SW 1271 (cell line): ENCODE measurements at places on chromosomes 5 and 9.

DNA sequence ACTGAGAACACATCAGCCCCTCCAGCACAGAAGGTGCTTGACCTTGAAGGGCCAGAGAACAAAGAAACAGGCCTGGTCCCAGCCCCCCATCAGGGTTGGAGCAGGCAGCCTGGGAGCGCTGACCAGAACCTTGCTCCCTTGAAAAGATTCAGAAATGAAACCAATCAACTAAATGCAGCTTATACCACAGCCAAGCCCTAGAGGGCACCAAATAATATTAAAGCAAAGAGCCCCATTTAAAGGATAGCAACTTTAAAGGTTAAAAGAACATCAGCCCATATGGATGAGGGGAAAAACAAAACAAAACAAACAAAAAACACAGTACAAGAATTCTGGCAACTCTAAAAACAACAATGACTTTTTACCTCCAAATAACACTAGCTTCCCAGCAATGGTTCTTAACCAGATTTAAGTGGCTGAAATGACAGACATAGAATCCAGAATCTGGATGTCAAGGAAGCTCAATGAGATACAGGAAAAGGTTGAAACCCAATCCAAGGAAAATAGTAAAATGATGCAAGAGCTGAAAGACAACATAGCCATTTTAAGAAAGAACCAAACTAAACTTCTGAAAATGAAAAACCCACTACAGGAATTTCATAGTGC is 471.9 kb downstream of the MTRR start:
- DNase-seq, result peak; percentile 35

DNA sequence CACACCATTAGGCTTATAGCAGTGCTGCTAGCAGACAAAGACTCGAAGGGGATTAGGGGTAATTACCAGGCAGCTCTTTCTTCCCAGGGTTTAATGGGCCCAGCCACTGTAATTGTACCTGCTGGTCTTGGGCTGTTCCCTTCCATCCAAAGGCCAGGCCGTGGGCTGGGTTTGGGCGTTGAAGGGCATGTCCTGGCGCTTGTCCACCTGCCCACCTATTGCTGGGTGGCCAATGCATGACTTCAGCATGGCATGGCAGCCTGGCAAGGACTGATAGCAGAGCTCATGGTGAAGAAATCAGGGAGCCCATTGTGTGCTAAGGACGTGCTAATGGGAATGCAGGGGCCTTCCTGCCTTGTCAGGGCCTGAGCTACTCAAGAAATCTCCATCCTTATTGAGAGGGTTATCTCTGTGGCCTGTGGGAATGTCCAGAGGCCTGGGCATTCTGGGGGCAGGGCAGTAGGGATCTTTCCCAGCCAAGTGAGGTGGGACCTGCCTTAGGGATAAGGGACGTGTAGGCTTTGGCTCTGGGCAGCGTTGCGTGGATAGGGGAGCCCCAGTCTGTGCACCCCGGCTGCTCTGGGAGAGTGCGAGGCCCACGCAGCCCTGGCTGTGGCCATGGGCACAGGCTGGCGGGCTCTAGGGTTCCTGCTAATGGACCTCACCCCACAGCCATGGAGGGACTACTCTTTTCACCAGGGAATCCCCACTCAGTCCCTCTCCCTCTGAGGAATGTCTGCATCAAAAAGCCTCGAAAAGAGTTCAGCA is 116.1 kb upstream of the PITX1 start:
- DNase-seq, result no peak

DNA sequence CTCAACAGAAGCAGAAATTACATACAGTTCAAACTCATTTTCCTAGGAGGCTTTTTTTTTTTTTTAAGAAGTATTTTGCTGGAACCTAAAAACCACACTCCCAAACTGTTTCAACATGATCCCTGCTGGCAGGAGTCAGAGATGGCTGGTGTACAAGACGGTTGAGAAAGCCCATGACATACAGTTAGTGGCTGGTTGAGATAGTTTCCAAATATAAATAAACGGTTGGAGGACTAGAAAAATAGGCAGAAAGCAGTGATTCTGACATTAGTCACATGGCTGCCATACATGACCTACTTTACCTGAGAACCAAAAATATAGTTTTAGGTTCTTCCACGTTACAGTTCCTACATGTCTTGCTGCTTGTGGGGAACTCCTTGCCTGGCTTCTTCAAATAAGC is 31.7 kb upstream of the BASP1 start:
- no peak for DNase-seq

DNA sequence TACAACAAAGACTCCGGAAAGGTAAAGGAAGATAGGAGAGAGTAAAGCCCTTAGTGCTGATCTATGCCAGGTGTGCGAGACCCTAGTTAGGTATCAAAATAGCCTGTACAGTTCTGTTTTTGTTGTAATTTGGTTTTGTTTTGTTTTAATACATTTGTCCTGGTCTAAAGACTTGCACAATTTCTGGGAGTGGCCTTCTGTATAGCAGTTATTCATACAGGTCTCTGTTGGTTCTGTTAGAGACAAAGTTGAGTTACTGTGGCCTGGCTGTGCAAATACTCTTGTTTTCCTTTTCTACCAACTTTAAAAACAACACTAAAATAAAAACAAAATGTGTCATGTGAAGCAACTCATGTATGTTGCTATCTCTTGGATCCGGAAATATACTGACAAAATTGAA is 163.6 kb downstream of the COMMD10 start:
- no peak for DNase-seq

GRCh38 chr5:128920345-128921215 is 44.7 kb upstream of the SLC27A6 start:
- DNase-seq, result no peak

- DNase-seq, result no peak
These were observed 522.7 kb upstream of the CLINT1 start for GRCh38 chr5:158381614-158382160.

DNA sequence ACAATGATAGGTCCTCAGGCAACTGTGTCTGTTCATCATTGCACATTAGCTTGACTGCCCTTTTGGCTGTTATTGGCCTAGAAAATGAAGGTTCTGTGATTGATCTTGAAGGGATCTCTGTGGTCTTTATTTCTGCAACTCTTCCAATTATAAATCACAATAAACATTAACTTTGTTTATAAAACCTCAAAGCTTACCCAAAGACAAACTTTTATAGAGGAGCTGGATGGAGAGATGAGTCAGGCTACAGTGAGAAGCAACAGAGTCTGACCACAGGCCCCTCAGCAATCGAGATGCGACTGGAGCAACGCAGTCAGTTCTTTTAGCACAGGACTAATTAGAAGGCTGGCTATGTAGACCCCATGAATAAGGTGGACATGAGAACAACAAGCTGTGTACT is 5.3 kb downstream of the MACROH2A1 start:
- no peak for DNase-seq

GRCh38 chr5:149141224-149141956 is at the start of gene ABLIM3:
TSS of gene ABLIM3 (plus strand) at chr5:149141493. CDS start at chr5:149142096, 603 bp downstream.
- DNase-seq, result peak; percentile 76

- DNase-seq, result no peak
These were observed 8.3 kb downstream of the ADRB2 start for GRCh38 chr5:148834689-148835088.

- no peak for DNase-seq
These were observed 448.0 kb downstream of the CCDC171 start for GRCh38 chr9:16000811-16001210.

GRCh38 chr9:94783102-94783682 is 56.7 kb downstream of the AOPEP start:
- peak; percentile 57 for DNase-seq

DNA sequence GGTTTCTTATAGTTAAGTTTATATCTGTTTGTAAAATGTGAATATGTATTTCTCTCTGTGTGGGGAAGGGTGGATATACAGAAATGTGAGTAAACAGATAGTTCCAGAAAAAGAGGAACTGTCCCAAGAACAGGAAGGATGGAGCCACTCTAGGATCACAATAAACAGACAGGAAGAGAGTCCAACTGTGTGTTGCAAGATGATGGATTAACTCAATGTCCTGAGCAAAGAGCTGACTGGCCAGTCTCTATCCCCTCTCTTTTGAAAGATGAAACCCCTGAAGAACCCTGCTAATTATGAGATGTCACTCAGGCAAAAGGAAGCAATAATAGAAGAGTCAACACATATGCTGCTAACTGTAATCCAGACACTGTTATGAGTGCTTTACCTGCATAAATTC is 202.7 kb downstream of the SEMA6A start:
- DNase-seq, result no peak

DNA sequence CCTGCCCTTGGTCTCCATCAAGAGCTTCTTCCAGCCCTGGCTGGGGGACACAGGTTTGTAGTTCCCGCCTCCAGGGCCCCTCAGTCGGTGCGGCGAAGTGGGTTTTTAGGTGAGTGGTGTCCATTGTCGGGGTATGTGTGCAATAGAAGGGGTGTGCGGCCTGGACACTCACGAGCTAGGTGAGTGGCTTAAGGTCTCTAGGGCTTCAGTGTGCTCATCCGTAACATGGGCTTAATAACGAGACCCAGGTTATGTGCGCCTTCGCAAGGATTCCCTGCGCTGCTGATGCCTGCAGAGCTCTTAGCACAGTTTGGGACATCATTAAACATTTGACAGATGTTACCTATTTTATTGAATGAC is 656 bp downstream of the CEP78 start:
- peak; percentile 52 for DNase-seq

DNA sequence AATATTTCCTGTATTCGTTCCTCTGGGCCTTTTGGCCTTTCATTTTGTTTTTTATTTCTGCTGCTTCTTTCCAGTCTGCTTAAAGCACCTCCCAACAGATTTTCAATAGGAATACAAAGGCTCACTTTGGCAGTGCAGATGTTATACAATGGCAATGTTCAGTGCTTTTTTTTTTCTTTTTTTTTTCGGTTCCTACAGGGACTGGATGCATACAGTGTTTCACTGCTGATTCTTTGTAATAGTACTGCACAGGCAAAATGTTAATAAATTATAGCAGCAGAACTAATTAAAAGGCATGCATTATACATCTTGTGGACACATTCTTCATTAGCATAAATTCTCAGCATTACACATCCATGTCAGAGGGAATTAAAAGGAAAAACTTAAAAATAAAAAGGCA is 356.6 kb upstream of the C9orf72 start:
- no peak for DNase-seq

DNA sequence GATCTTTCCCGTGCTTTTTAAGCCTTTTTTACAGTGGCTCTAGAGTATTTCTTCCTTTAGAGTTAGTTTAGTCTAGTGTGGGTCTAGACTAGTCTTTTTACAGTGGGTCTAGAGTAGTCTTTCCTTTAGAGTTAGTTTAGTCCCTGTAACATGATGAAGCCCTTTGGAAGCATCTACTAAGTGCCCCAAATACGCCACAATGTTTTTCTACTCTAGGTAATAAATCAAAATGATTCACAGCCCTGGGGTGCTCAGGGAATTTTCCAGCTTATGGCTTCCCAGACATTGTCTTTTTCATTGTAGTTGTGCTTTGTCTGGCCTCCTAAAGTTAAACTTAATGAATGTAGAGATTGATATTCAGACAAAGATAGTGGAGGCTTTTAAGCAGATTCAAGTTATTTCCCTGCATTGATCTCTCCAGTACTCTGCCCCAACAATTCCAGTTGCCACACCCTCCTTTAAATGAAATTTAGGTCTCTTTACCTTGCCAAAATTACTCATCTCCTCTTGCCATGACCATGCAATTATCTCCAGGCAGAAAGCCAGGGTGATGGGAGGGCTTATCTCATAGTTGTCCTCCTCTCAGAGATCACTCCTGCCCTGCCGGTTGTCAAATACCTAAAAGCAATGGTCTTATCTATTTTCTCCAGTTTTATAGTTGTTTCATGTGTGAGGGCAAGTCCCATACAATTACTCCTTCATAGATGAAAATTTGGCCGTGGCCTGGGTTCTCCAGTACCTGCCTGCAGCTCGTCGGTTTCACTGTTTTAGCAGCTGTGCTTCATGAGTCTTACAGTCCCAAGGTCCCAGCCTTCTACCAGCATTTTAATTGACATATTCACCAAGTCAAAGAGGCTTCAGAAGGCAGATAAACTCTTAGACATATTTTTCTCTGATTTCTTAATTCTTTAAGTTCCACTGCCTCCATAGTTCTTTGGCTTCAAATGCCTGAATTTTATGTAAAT is 794.0 kb upstream of the COX7C start:
- DNase-seq, result no peak

DNA sequence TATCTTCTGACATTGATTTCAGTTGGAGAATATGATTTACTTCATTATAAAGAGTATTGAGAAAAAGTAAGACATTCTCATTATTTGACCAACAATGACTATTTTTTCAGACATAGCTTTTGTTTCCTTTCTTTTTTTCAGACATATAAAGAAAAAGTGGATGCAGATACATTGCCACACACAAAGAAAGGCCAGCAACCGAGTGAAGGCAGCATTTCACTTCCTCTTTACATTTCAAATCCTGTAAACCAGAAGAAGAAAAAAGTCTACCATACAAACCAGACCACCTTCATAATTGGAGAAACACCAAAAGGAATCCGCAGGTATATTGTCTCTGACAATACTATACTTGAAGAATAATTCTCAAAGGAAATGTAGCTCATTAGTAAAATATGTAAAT is 128.9 kb downstream of the ERCC6L2 start:
- DNase-seq, result no peak

DNA sequence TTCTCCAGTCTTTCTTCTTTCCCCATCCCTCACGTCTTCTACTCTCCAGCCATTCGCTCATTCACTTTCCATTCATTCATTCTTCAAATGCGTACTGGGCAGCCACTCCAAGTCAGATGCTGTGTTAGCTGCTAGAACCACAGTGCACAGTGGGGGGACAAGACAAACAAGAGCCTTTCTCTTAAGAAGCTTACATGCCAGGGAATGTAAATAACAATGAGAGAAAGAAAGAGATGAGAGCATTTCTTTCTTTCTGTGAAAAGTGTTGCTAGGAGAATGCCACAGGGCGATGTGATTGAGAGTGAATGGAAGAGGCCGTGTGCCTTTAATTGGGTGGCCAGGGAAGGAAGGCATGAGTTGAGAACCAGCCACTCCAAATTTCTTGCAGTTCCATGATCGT is 46.3 kb upstream of the SMIM23 start:
- DNase-seq, result no peak

- no peak for DNase-seq
These were observed 44.7 kb upstream of the NKD2 start for GRCh38 chr5:963673-964531.

GRCh38 chr5:149886692-149887470 is 57.7 kb downstream of the PDE6A start:
- DNase-seq, result no peak

- no peak for DNase-seq
These were observed 93.5 kb upstream of the HAND1 start for GRCh38 chr5:154571325-154572035.

DNA sequence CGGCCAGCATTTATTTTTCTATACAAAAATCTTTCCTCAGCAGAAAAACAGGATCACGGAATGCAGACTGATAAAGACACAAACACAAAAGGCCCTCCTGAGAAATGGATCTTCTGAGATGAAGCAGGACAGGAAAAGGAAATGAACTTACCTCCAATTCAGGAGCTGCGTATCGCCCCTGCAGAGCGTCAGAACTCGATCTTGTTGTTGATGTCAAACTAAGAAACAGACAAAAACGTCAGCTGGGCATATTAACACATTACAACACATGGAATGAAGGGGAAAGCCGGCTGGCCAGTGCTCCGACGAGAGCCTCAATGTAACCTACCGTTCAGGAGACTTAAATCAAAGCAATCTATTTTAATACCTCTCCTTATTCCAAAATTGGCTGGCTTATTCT is 105.1 kb downstream of the SERINC5 start:
- DNase-seq, result no peak
